ENCODE measurements at places on chromosomes 7 and 10. TPM values are rescaled to one million over a fixed set of nuclear protein-coding genes. Genes with fewer than 3 reads are reported as not detected.

The FBXL13 gene
- not detected for total RNA-seq

The STOX1 gene
- 1.5 TPM for total RNA-seq

The STEAP1 gene
- 1.6 TPM for total RNA-seq

The ITIH2 gene
- total RNA-seq = not detected

The ITPRIP gene
- total RNA-seq = 19.9 TPM

All from gastrocnemius medialis (tissue), 4 donors.